ENCODE measurements at places on chromosomes 6 and 20. TPM values are rescaled to one million over a fixed set of nuclear protein-coding genes. Genes with fewer than 3 reads are reported as not detected.
A peak's percentile ranks its signal among the peaks of the same experiment; 100 is the strongest.

DNA sequence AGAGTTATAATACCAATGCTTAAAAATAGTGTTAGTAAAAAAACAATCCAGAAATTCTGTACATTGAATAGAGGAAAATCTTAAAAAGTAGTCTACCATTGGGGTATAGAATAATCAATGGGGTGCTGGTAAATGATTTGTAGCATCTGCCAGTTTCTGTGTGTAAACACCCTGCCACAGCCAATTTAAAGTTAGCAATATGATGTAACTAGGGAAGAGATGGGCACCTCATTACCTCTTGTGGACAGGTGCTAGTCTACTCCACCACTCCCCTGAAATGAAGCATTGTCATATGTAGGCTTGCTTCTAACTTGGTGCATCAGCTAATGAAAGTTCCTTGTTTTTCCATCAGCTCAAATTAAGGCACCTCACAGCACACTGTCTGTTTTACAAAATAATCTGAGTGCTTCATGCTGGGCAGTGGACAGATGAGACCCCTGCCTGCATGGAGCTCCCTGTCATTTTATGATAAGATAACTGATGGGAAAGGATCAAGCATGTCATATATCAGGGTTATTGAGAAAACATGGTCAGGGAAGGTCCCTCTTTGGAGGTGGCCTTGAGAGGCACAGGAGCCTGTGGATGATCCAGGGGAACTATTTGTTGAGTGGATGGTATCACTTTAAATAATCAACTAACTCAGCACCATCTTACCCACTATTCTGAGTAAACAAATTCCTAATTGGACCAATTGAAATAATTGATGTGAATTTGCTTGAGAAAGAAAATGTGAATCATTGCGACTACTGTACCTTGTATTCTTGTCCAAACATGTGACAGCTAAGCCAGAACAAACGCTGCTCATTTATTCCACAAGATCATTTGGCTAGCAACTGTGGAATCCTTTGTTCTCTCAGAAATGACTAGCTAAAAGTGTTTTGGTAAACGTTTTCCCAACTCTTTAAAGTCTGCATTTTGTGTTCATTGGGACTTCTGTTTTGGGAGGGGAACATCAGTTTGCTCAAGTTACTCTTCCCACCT lies 45.9 kb upstream of the CSE1L start:
- DNase-seq: no peak

GRCh38 chr20:20237093-20237959 lies 130.6 kb upstream of the INSM1 start:
- DNase-seq: peak; percentile 51

GRCh38 chr6:98764373-98764911 lies 69.9 kb upstream of the POU3F2 start:
- DNase-seq: no peak

DNA sequence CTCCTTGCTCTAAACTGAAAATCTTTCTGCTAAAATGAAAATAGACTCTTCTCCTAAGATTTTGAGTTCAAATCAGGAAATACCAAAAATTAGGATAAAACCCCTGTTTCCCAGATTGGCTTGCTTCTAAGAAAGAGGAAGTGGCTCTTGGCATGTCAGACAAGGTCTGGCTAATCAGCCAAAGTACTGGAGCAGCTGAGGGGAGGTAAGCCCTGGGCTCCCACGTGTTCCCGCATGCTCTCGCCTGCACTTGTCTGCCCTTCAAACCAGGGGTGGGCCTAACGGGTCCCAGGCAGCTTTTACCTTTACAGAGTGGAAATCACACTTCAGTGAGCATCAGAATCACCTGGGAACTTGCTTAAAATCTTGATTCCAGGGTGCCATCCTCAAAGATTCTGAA lies 43.2 kb upstream of the GABRR1 start:
- no peak for DNase-seq

Gene NKAIN4
- 44.0 TPM for total RNA-seq

Gene DEFB124
- not detected for total RNA-seq

Gene BNIP5
- total RNA-seq: not detected

Gene RUNX2
- total RNA-seq: 0.16 TPM

Gene GABRR1
- not detected for total RNA-seq

Gene SUMO4
- 1.8 TPM for total RNA-seq

Gene SLC22A2
- total RNA-seq: not detected

Measured in neural crest cell (in vitro differentiated cells).